Right cardiac atrium (tissue), 5 donors: ENCODE measurements at places on chromosomes 12 and 14.

GRCh38 chr12:105507311-105508038 is 177.0 kb downstream of the C12orf75 start:
- DNase-seq = no peak

DNA sequence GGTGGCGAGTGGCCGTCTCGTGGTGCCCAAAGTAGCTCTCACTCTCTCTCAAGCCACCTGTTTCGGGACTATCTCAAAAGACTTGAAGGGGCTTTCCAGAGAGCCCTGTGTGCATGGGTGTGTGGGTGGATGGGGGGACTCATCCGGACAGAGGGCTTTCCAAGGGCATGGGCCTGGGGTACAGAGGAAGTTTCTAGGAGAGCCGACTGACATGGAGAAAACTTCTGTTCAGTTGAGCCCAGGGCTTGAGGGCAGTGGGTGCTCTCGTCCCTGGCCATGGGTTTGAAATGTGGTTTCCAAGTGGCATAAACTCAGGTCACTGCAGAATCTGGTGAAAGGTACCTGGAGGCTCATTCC is 47.4 kb upstream of the MEG3 start:
- DNase-seq = no peak

GRCh38 chr12:23767834-23768233 is 181.6 kb downstream of the SOX5 start:
- no peak for DNase-seq

GRCh38 chr12:104578453-104578852 is 121.7 kb downstream of the CHST11 start:
- DNase-seq = no peak

DNA sequence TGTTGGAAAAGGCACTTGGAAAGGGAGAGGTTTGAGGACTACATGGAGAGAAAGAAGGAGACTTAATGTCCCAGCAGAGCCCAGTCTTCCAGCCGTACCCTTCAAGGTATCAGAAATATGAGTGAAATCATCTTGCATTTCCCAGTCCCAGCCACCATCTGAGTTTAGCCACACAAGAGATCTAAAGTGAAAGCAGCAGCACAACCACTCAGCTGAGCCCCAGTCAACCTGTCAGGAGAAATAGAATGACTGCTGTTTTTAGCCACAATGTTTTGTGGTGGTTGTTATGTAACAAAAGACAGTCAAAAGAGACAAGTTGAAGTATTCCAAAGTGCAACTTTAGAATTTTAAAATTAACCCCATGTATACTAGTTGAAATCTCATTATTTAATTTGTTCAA is 28.0 kb downstream of the DERA start:
- no peak for DNase-seq

GRCh38 chr12:11838403-11838802 is 188.9 kb downstream of the ETV6 start:
- no peak for DNase-seq

DNA sequence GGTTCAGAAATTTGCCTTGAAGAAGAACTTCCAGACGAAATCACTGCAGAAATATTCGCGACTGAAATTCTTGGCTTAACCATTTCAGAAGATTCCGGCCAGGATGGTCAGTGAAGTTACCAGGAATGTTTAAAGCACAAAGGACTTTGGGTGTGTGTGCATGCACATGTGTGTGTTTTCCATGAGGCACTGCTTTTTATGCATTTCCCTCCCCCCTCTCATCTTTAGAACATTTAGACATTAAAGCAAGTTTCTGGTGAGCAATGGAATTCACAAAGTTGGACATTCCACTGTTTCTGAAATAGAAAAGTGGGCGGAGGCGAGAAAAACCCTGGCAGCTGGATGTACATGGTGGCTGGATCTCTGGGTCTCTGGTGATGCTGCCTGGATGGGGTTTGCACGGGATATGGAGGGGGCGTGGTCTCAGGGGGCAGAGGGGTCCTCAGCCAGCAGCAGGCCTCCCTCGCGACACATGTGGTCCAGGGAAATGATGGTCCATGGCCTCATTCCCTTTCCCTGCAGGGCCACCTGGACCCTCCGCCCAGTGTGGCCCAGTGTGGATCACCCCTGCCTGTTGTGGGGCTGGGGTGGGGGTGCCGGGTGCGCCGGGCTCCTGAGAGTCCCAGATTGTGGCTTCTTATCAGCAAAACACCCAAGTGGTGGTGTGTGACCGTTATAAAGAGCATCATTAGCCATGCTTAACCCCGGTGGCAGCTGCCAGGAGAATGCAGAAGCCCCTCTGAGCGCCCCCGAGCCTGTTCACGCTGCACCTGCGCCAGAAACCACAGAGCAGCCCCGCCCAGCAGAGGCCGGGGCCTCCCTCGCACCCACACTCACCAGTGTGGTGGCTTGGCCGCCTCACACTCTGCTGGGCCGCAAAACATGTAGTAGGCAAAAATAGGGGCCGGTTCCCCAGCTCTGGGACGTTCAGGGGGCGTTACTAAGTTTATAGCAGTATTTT is 17.8 kb upstream of the BCL7A start:
- no peak for DNase-seq

GRCh38 chr14:69349091-69349777 is 48.9 kb downstream of the ERH start:
- DNase-seq = no peak
